ENCODE measurements at places on chromosomes 2 and 18. TPM values are rescaled to one million over a fixed set of nuclear protein-coding genes. Genes with fewer than 3 reads are reported as not detected.

DNA sequence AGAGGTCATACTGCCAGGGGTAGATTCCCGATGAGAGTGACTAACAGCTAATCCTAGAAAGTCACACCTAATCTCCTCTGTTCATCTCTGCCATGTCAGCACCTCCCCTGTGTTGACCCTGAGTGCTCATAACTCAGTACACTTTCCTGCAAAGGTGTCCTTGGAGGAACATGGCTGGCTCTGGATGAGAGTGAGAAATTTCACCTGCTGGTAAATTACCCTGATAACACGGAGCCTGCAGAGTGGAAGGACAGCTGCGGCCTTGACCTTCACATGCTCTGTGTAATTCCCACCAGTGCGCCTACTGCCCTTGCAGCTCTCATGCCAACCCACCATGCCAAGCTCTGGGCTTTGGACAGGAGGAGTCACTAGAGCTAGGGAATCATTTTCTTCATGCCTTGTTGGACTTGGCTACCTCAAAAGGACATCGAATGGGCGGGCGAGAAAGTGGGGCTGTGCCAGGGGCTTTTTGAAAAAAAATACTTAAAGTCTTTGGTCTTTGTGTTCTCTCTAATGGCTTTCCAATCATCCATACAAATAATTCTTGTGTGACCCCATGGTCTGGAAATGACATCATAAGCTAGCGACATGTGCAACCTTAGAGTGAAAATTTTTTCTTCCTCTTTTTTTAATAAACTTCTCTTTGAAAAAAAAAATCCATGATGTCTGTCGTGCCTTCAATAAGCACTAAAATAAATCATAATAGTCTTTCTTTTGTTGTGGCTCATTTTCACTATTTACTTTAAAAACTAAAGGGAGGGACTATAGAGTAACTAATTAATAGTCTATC lies 319.9 kb downstream of the MYCN start:
- H3K36me3 ChIP-seq, result no peaks in the 10 kb centered on the region
- H3K4me3 ChIP-seq, result no peak overlapping the region
- no peaks in the 10 kb centered on the region for H3K4me1 ChIP-seq
- H3K27me3 ChIP-seq, result no peaks in the 10 kb centered on the region
- H3K27ac ChIP-seq, result no peak overlapping the region

GRCh38 chr2:159267921-159268320 lies 18.6 kb downstream of the WDSUB1 start:
- no peak overlapping the region for H3K27ac ChIP-seq
- H3K4me3 ChIP-seq, result no peak overlapping the region

DNA sequence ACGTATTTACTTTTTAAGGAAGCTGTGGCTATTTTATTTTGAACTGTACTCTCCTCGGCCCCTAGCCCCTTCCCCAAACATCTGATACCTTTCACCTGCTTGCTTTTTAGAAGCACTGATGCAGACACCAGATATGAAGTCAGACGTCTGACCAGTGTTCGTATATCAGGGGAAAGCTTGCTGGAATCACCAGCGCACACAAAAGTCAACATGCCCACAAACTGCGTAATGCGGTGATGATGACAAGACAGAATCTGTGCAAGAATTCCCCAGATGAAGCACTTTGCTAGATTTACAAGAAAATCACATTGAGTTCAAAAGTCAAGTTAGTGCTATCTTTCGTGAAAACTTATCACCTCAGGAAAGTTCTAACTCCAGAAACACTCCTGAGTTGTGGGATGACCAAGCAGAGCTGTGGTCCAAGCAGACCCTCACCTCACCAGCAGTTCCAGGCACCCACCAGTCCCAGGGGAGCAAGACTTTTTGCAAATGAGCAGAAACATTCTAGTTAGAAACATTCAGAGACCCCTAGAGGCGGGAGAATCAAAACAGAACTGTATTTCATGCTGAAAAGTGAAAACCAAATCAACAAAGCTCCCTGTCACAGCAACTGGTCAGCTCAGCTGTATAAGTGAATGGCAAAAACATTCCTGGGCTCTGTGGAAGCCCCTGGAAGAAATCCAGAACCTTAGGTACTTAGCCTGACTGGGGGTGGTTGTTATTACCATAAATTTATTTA lies 55.7 kb downstream of the INO80C start:
- H3K27ac ChIP-seq, result no peak overlapping the region
- no peak overlapping the region for H3K4me3 ChIP-seq

DNA sequence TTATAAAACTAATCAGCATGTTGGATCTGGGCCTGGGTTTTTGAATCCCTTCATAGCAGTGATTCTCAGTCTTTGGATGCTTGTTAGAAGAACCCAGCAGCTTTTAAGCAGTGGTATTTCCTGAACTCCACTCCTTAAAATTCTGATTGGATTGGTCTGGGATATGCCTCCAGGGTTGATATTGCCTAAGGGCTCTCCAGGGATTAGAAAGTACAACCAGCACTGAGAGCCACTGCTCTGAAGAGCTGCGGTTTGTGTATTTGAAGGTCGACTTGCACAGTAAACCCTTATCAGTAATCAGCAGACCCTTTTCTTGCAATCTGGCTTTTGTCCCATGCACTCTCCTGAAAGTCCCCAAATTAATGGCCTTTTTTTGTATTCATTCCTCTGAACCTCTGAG lies 17.0 kb upstream of the RBMS1 start:
- no peak for DNase-seq
- no peaks in the 10 kb centered on the region for H3K27me3 ChIP-seq
- H3K4me1 ChIP-seq, result no peaks in the 10 kb centered on the region
- H3K27ac ChIP-seq, result no peak overlapping the region
- no peaks in the 10 kb centered on the region for H3K36me3 ChIP-seq

DNA sequence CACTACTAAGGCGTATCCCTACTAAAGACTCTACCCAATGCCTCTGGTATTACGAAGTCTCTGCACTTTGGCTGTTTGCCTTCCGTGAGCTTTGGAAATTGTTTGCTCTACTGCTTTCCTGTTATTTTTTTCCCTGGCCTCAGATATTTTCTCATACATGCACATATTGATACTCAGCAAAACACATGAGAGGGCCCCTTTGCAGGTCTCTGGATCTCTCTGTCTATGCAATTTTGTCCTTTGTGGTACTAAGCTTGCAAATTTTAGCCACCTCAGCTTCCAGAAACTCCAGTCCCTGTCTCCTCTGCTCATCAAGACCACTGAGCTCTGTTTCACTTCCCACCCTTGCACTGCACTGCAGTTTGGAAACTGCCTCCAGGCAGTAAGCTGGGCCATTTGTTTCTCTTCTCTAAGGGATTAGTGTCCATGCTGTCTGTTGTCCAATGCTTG lies 46.6 kb downstream of the TAF1B start:
- H3K36me3 ChIP-seq, result no peaks in the 10 kb centered on the region
- H3K27me3 ChIP-seq, result no peaks in the 10 kb centered on the region
- no peak for DNase-seq
- no peak overlapping the region for H3K4me3 ChIP-seq

DNA sequence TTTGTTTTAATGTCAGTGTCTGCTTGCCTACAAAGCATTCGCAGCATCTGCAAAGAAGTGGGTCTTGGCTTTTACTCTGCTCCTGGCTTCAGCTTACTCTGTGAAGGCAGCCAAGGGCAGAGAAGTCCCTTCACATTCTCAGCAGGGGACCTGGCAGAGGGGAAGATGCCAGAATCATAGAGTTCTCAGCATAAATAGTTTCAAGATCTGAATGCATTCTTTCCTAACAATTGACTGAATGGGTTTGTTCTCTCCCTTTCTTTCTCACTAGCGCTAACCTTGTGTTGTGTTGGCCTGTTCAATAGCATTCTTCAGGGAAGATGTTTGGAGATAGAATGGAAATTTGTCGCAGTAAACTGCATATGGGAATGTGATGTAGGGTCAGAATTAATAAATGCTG lies 106.9 kb downstream of the FARSB start:
- no peaks in the 10 kb centered on the region for H3K36me3 ChIP-seq
- H3K4me3 ChIP-seq, result no peak overlapping the region
- H3K4me1 ChIP-seq, result no peaks in the 10 kb centered on the region
- H3K27ac ChIP-seq, result no peak overlapping the region
- no peak for DNase-seq

GRCh38 chr2:46320141-46320567 lies 22.9 kb downstream of the EPAS1 start:
- H3K27me3 ChIP-seq, result no peaks in the 10 kb centered on the region
- H3K4me1 ChIP-seq, result no peaks in the 10 kb centered on the region
- H3K4me3 ChIP-seq, result no peak overlapping the region
- H3K36me3 ChIP-seq, result no peaks in the 10 kb centered on the region

DNA sequence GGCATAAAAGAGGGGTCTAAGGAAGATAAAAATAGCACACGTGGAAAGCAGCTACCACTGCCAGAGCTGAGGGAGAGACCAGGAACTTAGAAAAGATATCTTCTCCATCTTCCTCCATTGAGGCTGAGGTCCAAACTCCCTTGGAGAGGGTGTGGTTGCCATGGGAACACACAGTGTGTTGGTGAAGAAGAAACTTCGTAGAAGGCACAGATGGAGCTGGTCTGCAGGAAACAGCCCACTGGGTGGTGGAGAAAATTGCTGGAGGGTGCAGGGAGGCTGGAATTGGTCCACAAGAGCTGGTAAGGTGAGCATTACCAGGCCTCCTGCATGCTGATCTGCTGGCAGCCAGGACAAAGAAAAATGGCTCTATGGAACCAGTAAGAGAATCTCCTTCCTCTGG lies 191.0 kb downstream of the HRH4 start:
- H3K27me3 ChIP-seq, result no peaks in the 10 kb centered on the region
- no peaks in the 10 kb centered on the region for H3K4me1 ChIP-seq
- no peaks in the 10 kb centered on the region for H3K36me3 ChIP-seq
- H3K4me3 ChIP-seq, result no peak overlapping the region

GRCh38 chr2:170235860-170236679 lies 58.1 kb downstream of the MYO3B start:
- H3K36me3 ChIP-seq, result no peaks in the 10 kb centered on the region
- DNase-seq, result peak; percentile 66
- H3K27me3 ChIP-seq, result no peaks in the 10 kb centered on the region
- H3K27ac ChIP-seq, result no peak overlapping the region
- H3K4me3 ChIP-seq, result no peak overlapping the region

GRCh38 chr2:37566517-37566981 lies 104.9 kb downstream of the CDC42EP3 start:
- H3K27me3 ChIP-seq, result no peaks in the 10 kb centered on the region
- H3K4me3 ChIP-seq, result no peak overlapping the region
- H3K27ac ChIP-seq, result peak overlapping the region; percentile 57
- H3K4me1 ChIP-seq, result peaks cover 9% of the 10 kb centered on the region

- no peak for DNase-seq
- peak overlapping the region; percentile 94 for H3K27ac ChIP-seq
- no peaks in the 10 kb centered on the region for H3K36me3 ChIP-seq
- no peaks in the 10 kb centered on the region for H3K27me3 ChIP-seq
- H3K4me3 ChIP-seq, result peak overlapping the region; percentile 90
These were observed 134.7 kb upstream of the MGAT5 start for GRCh38 chr2:134119117-134119712.

DNA sequence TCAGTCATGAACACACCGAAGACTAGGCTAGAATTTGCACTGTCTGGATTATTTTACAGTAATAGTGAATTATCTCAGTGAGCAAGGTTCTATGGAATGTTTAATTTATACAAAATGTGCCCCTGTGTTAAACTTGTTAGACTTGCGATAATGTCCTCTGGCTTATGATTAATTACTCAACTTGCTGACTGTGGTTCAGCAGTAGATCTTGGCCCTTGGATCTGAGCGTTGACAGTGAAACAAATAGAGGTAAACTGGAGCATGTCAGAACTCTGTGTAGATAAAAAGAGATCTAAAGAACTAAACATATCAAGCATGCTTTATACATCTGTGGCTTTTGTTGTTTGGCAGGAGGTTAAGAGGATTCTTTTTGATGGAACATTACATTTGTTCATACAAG lies 407.6 kb downstream of the DSEL start:
- no peaks in the 10 kb centered on the region for H3K4me1 ChIP-seq
- H3K36me3 ChIP-seq, result no peaks in the 10 kb centered on the region
- DNase-seq, result no peak
- H3K4me3 ChIP-seq, result no peak overlapping the region
- H3K27ac ChIP-seq, result no peak overlapping the region
- H3K27me3 ChIP-seq, result no peaks in the 10 kb centered on the region

GRCh38 chr2:83186105-83186760 lies 1272.8 kb downstream of the SUCLG1 start:
- no peak overlapping the region for H3K4me3 ChIP-seq
- H3K27me3 ChIP-seq, result no peaks in the 10 kb centered on the region
- no peaks in the 10 kb centered on the region for H3K4me1 ChIP-seq
- DNase-seq, result no peak
- H3K36me3 ChIP-seq, result no peaks in the 10 kb centered on the region

GRCh38 chr18:65754121-65754520 lies 3.3 kb downstream of the CDH7 start:
- no peak overlapping the region for H3K4me3 ChIP-seq
- no peaks in the 10 kb centered on the region for H3K36me3 ChIP-seq
- H3K4me1 ChIP-seq, result peaks cover 24% of the 10 kb centered on the region
- H3K27me3 ChIP-seq, result no peaks in the 10 kb centered on the region
- no peak for DNase-seq
- H3K27ac ChIP-seq, result no peak overlapping the region

- peak; percentile 7 for DNase-seq
- H3K4me1 ChIP-seq, result no peaks in the 10 kb centered on the region
- peak overlapping the region; percentile 66 for H3K4me3 ChIP-seq
- H3K36me3 ChIP-seq, result no peaks in the 10 kb centered on the region
These were observed 707 bp downstream of the KRCC1 start for GRCh38 chr2:88054782-88055370.

DNA sequence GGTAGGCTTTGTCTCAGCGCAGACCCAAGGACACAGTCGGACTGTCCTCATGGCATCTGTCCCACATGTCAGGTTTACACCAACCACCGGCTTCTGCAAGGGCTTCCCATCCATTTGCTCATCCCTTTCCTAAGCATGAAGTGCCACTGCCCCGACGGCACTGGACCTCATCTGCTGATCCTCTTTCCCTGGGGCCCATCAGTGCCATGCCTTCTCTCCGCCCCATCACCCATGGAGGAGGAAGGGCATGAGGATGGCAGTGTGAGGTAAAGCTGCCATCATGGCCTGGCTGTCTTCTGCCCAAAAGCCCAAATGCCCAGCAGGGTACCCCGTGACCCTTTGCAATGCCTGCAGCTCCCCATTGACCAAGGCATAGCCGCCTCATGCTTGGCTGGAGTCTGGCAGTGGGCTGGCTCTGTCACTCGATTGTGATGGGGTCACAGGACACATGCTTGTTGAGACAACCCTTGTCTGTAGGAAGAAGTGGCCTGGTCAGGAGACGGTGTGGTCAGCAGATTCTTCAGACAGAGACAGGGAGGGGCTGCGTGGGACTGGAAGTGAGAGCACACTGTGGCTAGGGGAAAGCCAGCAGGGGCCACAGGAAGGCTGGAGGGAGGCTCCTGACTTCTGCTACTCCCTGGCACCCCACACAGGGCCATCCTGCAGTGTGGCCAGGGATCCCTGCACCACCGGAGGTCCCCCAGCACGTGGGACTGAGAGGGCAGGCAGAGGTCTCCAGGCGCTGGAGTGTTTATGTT lies 493.7 kb upstream of the HS6ST1 start:
- no peak for DNase-seq
- H3K4me3 ChIP-seq, result no peak overlapping the region
- H3K36me3 ChIP-seq, result no peaks in the 10 kb centered on the region
- no peaks in the 10 kb centered on the region for H3K4me1 ChIP-seq

Gene TMEM247
- not detected for total RNA-seq

Gene EMX1
- total RNA-seq, result not detected

Gene CFC1
- not detected for total RNA-seq

Gene DNER
- total RNA-seq, result 1.5 TPM

Gene PHOSPHO2
- total RNA-seq, result 17.3 TPM

Gene PLGLB1
- total RNA-seq, result 3.6 TPM
